Cardiac muscle cell (in vitro differentiated cells and primary cell): ENCODE measurements at places on chromosomes 6 and 20.

DNA sequence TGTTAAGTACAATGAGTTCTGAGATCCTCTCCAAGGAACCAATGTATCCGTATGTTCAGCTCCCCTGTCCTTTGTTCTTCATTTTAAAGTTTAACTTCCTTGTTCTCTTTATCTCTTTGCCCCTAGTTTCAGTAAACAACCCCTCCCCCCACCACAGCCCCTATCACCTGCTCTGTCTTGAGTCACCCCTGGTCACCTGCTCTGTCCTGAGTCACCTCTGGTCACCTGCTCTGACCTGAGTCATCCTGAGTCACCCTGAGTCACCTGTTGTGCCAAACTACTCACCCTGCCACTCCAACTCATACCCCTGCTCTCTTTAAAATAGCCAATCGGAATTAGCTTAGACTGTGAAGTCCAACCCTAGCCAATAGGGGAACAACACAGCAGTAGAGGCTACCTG lies 288.7 kb upstream of the CDYL start:
- H3K4me1 ChIP-seq: peaks cover 6% of the 10 kb centered on the region
- H3K4me3 ChIP-seq: no peak overlapping the region
- H3K27me3 ChIP-seq: no peaks in the 10 kb centered on the region
- no peak for DNase-seq
- H3K27ac ChIP-seq: no peak overlapping the region
- H3K36me3 ChIP-seq: no peaks in the 10 kb centered on the region

DNA sequence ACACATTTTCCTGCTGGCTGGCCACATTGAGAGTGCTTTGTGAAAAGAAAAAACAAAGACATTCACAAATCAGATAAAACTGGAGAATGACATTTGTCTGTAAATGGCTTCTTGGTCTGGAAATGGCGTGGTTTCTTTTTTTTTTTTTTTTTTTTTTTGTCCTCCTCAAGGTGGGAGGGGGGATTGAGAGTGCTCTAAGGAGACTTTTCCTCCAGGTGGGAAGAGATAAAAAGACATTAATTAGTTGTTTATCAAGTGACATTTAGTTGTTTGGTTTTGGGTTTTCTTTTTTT lies 40.4 kb downstream of the GNAS start:
- no peaks in the 10 kb centered on the region for H3K27me3 ChIP-seq
- H3K36me3 ChIP-seq: peaks cover 2% of the 10 kb centered on the region
- no peak for DNase-seq
- H3K27ac ChIP-seq: peak overlapping the region; percentile 100

GRCh38 chr20:62366370-62367135 lies 559 bp downstream of the LAMA5 start:
- no peaks in the 10 kb centered on the region for H3K36me3 ChIP-seq
- peaks cover 60% of the 10 kb centered on the region for H3K4me1 ChIP-seq
- peak overlapping the region; percentile 87 for H3K4me3 ChIP-seq
- no peak for DNase-seq
- H3K27ac ChIP-seq: peak overlapping the region; percentile 85
- no peaks in the 10 kb centered on the region for H3K27me3 ChIP-seq

- H3K36me3 ChIP-seq: no peaks in the 10 kb centered on the region
- no peaks in the 10 kb centered on the region for H3K27me3 ChIP-seq
- no peak for DNase-seq
Measured at GRCh38 chr6:169316651-169317050, 63.0 kb upstream of the THBS2 start.

GRCh38 chr20:36875702-36876472 lies at the start of gene TLDC2:
Gene TLDC2 (plus strand): TSS chr20:36876138. CDS start chr20:36876175, 37 bp downstream.
- H3K4me3 ChIP-seq: no peak within 1 kb of the TSS
- no peaks in the 10 kb centered on the region for H3K36me3 ChIP-seq
- DNase-seq: no peak
- H3K27ac ChIP-seq: no peak within 1 kb of the TSS

- no peaks in the 10 kb centered on the region for H3K4me1 ChIP-seq
- no peak overlapping the region for H3K27ac ChIP-seq
- no peaks in the 10 kb centered on the region for H3K36me3 ChIP-seq
- no peaks in the 10 kb centered on the region for H3K27me3 ChIP-seq
- DNase-seq: no peak
Measured at GRCh38 chr20:43862438-43862837, 52.2 kb upstream of the TOX2 start.

GRCh38 chr6:4352731-4353130 lies 217.4 kb upstream of the ECI2 start:
- H3K4me1 ChIP-seq: peaks cover 13% of the 10 kb centered on the region
- no peak overlapping the region for H3K27ac ChIP-seq
- H3K4me3 ChIP-seq: no peak overlapping the region
- H3K27me3 ChIP-seq: no peaks in the 10 kb centered on the region

DNA sequence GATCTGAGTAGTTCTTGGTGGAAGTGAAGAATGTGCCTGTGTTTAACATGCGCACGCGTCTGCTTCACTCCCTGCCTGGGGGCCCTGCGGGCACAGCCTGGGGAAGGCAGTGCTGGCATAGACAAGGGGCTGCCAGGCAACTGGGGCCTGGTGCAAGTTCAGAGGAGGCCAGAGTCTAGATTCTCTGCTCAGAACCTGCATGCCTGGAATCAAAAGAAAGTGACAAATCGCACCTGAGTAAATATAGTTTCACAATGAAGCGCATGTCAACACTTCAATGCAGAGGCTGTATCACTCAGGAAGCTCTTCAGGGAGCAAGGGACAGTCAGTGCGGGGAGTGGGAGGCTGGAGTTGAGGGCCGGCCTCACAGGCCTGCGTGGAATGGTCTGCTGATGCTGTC lies 24.2 kb upstream of the PPP1R14C start:
- H3K27me3 ChIP-seq: peaks cover 4% of the 10 kb centered on the region
- H3K4me1 ChIP-seq: peaks cover 10% of the 10 kb centered on the region
- DNase-seq: no peak
- H3K27ac ChIP-seq: no peak overlapping the region
- H3K4me3 ChIP-seq: no peak overlapping the region
